ENCODE measurements at places on chromosomes 11 and 22.

DNA sequence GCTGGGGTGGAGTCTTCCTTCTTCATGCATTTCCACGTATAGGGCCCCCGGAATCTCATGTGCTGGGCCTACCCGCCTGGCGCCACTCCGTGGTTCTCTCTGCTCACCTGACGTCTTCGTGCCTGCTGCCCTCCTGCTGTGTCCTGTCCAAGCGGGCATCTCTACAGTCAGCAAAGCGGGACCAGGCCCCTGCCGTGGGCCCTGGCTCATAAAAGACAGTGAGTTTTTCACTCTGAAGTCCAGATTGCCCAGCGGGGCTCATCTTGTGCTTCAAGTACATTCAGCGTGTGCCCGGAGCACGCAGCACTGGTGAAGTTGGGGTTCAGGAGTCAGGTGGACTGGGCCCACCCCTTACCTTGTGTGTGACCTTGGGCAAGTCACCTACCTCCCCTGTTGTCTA, 17.4 kb downstream of the C11orf24 start:
- no peak for DNase-seq

DNA sequence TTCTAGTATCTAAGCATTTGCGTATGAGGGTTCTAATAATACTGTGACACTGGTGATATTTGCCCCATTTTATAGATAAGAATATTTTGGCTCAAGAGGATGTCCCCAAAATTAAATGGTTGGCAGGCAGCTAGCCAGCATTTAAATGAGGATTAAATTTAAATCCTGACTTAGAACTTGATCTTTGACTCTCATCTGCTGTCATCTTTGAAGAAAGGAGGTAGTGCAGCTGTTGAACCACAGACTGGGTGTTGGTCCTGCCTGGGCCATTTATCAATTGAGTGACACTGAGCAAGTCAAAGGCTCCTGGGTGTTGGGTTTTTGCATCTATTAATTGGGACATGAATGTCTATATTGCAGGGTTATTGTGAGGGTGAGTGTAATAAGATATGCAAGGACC, 112.3 kb downstream of the INSC start:
- no peak for DNase-seq

DNA sequence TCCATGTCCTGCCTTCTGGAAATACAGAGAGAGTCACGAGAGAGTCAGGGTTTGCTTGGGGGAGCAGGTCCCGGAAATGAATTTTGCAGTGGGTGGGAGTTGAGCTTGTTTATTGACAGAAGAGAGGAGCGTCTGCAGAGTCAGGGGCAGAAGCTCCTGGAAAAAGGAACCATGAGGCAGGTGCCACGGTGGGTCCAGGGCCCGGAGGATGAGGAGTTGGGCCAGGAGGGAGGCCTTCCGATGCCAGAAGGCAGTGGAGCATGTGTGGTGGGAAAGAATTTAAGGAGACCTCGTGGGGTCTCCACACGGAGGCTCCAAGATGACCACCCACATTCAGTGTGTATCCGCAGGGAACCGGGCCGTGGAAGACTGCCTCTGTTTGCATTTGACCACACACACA, 461.2 kb downstream of the BRD1 start:
- DNase-seq, result no peak

- no peak for DNase-seq
These were observed 272.3 kb upstream of the RAG2 start for GRCh38 chr11:36870361-36870760.

GRCh38 chr11:10386361-10386760, 68.7 kb upstream of the AMPD3 start:
- no peak for DNase-seq

GRCh38 chr11:113188371-113188834, 126.0 kb upstream of the TTC12 start:
- no peak for DNase-seq

DNA sequence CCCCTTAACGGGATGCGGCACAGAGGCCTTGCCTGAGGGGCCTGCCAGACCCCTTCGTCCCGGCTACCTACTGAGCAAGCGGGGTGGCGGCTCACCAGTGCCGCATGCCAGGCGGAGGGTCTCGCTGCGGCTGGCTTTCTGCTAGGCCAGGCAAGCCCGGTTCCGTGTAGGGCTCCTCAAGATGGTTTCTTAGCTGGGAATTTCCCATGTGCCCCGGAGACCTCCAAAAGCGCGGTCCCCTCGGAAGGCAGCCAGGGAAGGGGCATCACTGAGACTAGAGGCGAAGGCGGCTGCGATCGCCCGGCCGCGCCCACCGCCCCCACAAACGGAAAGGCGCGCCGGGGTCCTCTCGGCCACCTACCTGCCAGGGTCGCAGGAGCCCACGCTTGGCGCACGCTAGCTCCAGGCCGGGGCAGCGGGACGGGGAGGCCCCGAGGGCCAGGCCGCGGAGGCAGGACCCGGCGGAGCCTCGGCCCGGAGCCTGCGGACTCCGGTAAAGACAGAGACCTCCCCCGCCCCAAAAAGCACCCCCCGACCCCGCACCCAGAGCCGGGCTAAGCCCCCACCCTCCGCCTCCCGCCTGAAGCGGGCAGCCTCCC, 23.8 kb downstream of the MICAL3 start:
- DNase-seq, result peak; percentile 42

GRCh38 chr11:62104816-62105653, 18.8 kb upstream of the INCENP start:
- DNase-seq, result no peak

DNA sequence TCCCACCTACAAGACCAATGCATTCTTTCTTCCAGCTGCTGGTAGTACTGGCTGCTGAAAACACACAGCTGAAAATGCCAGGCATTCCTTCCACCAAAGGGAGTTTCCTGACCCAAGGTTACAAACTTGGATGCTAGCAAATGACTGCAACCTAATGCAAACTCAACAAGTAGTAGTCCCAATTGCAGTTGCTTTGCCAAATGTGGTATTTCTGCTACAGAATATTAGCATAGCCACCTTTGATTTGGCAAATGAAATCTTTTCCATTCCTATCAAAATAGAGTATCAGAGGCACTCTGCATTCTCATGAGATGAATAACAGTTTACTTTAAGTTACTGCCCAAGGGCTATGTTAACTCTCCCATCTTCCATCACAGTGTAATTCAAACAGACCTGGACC, 172.0 kb upstream of the ARHGAP42 start:
- DNase-seq, result peak; percentile 31
